Activated CD4-positive, CD25-positive, alpha-beta regulatory T cell treated with anti-CD3 and anti-CD28 coated beads, Interleukin-2, amount 50 U/mL, for 72 hours (primary cell): ENCODE measurements at places on chromosomes 3 and 15.

- no peak for DNase-seq
Observed at GRCh38 chr3:22245811-22246583, 495.0 kb upstream of the ZNF385D start.

DNA sequence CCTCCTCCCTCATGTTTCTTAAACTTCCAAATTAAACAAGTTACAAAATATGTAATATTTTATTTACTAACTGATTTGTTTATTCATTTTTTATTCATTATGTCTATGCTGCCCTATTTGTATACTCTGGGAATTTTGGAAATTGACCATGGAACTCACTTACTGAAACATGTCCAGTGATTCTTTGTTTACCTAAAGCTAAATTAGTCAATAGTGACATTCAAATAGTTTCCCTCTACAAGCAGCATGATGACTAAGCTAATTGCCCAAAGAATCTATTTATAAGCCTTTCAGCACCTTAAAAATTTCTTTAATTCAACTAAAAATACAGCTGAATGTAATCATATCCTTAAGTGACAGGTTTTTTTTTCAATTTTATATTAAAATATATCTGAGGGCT, 437.7 kb downstream of the SI start:
- DNase-seq, result no peak

GRCh38 chr15:58669108-58669507, 80.4 kb downstream of the ADAM10 start:
- DNase-seq, result no peak

DNA sequence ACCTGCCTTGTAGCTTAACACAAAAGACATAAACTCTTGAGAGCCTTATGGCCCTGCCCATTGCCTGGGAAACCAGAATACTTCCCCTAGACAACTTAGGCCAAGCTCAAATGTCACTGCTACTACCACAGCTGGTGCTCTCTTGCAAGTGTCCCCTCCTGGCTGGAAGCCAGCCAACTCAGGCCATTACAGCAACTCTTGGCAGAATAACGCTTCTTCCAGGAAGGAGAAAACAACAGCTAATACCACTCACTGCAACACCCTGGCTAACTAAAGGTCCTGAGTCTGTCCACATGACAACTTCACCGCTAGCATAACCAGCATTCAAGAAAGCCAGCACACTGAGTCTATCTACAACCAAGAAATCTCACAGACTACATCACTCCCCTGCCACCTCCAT, 5.1 kb upstream of the B4GALT4 start:
- DNase-seq, result no peak

DNA sequence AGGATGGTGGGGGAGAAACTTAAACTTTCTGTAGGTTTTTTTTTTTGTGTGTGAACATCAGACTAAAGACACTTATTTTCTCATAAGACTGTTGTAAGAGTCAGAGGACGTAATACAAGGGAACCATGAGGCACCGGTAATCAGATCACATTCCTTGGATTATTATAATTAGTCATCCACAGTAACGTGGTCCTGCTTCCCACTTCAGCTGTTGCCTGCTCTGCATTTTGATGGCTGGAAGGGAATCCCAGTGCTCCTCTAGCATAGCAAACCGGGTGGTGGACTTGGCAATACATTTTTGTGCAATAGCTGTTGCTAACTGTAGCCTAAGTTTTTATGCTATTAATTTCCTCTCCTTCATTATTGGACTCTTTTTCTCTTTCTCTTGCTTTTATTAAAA, 294.8 kb downstream of the NR2F2 start:
- DNase-seq, result no peak

GRCh38 chr3:178182337-178182779, 353.9 kb upstream of the KCNMB2 start:
- DNase-seq, result no peak

DNA sequence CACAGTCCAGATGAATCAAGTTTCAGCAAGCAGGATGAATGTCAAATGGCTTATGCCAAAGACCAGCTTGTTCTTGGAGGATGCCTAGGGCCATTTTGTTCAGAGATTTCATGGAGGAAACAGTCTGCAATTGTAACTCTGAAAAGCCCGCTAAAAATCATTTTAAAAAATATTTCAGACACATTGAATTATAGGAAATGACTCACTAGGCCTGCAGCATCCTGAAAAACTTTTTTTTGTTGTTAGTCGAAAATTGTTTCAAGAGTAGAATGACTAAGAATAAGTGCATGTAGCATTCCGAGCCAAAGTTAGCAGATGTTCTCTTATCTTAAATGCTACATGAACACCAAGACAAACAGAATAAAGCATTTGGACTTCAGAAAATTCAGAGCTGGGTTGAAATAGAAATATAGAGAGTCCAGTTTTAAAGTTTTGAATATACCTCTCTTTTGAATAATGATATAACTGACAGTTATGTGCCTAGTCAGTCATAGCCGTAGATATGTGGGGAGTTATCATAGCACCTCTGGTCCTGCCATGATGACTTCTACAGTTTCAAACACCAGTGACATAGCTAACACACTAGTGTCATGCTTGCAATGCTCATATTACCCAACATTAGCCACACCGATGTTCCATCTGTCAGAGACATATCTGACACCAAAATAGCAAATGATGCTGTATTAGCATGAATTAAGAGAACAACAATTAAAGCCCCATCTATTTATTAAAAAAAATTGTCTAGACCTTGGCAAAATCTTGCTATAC, 1462.8 kb upstream of the GBE1 start:
- no peak for DNase-seq

GRCh38 chr15:65982627-65983322, 113.5 kb downstream of the RAB11A start:
- DNase-seq, result no peak

DNA sequence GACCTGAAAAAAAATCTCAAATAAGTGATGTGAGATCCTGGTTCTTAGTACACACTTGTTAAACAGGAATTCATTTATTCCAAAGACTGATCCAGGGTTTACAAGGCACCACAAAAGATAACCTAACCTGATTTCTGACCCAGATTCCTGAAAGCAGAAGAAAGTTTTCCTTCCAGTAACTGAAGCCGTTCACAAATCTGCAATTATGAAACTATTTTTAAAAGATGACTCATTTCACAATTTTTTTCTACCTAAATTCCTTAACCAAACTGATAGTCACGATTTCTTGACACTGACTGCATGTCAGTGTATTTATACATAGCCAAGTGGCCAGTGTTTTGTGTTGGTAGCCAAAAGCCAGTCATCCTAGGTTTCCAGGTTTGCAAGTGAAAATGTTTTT, 17.1 kb downstream of the SLC9A9 start:
- DNase-seq, result no peak

DNA sequence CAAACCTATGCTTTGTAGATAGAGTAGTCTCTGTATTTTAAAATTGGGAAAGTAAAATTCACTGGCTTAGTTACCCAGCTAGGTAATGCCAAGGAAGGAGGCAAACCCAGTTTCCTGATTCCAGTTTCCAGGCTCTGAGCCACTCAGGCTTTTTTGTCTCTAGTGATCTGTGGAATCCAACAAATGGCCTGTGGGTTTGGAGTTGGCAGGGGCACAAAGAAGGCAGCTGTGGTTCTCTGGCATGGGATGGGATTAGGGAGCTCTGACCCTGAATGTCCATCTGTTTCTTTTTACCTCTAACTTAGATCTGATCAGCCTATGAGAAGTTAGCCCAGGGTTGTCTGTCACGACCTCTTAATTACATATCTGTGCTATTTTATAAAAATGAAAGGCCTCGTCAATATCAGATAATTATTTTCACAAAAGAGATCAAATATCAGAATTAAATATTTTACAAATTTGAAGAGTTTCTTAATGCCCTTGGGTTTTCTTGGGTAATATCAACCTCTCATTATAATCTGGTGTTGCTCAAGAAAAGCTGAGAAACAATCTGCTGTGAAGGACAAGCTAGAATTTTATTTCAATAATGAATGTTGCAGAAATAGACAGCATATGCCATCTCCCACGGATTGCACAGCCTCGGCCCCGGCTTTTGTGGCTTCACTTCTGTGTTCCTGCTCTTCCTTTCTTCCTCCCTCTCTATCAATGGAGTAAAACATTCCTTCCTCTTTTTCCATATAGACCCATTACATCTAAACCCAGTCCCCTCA, 63.7 kb upstream of the DAZL start:
- no peak for DNase-seq

- DNase-seq, result no peak
Observed at GRCh38 chr3:126781889-126782491, 78.0 kb downstream of the CHCHD6 start.

DNA sequence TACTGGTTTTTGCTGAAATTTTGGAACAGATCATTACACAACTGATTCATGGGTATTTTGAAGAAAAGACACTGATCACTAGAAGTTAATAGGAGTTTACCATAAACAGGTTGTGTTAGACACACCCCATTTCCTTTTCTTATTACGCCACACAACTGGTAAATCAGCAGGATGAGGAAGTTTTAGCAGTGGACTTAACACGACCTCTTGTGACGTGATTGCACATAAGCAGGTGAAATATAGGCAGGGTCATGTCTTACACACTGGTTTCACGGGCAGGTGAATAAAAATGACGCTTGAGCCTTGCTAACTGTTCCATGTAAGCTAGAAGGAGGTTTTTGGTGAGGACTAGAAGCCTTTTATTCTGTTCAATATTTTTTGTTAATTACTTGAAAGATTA, 27.1 kb upstream of the TPRG1 start:
- DNase-seq, result no peak
